ENCODE measurements at places on chromosomes 5 and 9.

DNA sequence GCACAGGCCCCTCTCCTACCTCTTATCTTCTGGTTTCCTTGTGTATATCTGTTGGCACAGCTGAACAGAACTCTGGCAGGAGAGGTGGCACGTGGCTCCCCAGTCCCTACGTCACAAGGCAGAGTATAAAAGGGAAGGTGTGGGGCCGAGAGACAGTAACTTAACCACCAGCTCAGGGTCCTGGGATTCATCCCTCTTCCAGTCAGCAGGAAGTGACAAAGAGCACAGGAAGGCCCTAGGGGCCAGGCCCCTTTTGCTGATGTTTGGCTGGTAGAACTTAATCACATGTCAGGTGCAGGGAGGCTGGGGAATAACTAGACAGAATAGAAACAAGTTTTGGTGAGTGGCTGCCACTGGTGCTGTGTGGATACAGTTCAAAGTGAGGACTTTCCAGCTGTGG, 4.5 kb upstream of the ICE1 start:
- DNase-seq: no peak

DNA sequence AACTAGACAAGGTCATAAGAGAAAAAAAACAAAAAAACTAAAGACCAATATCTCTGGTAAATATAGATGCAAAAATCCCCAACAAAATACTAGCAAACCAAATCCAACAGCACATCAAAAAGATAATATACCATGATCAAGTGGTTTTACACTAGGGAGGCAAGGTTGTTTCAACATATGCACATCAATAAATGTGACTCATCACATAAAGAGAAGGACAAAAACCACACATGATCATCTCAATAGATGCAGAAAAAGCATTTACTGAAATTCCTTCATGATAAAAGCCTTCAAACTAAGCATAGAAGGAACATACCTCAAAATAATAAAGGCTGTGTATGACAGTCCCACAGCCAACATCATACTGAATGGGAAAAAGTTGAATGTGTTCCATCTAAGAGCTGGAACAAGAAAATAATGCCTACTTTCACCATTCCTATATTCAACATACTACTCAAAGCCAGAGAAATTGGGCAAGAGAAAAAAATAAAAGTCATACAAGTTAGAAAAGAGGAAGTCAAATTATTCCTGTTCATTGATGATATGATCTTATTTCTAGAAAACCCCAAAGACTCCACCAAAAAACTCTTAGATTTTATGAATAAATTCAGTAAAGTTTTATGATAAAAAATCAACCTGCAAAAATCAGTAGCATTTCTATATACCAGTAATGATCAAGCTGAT, 72.2 kb upstream of the FAM169A start:
- DNase-seq: no peak

- DNase-seq: no peak
These were observed 242.0 kb downstream of the AUH start for GRCh38 chr9:91119679-91120078.

DNA sequence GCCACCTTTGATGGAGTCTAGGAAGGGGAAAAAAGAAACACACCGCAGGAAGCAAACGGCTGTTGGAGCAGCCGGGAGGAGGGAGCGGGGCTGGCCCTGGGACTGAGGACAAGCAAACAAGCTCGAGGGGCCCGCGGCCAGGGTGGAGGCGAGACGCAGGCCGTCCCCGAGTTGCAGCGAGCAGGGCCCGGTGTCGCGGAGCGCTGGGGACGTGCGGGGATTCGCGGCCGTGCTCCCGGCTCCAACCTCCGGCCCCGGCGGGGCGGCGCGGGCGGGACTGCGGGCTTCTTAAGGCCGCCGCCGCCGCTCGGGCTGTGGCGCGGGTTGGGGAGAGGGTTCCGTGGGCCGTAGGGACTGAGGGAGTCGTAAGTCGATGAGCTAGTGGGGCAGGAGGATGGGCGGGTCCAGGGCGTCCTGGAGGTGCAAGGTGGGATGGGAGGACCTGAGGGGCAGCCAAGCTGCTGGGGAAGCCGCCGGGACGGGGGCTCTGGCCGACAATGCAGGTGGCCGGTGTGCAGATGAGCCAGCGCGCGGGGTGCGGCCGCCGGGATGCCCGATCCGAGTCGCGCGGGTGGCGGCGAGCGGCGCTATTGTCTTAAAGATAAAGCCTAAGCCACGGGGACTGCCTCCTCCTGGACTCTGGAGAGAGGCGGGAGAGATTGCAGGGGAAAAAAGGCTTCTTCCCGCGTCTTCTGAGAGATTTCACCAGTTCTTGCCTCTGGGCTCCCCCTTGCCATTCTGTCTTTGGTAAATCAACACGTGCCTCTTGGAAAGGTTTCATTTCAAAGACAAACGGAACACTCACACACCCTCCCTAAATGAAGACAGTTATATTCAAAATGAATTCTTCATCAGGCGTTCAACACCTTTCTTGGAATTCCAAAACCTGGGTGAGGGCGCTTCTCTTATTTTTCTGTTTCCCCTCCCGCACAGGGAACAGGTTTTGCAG, 1.6 kb upstream of the HAPLN1 start:
- no peak for DNase-seq

DNA sequence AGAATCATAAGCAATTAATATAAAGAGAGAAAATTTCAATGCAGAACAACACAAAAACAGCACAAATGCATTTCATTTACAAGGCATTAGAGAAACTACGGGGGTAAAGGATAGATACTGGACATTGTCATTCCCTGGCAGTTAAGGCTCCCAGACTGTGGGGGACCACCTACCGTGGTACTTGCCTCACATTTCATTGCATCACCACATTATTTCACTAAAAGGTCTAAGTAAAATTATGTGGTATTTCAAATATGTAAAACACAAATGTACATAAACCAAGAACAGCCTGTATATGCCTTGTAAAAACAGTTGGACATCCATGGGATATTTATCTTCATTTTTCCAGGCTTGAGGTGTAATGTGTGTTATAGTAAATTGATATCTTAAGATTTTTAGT, 571.2 kb upstream of the ZNF462 start:
- DNase-seq: no peak

DNA sequence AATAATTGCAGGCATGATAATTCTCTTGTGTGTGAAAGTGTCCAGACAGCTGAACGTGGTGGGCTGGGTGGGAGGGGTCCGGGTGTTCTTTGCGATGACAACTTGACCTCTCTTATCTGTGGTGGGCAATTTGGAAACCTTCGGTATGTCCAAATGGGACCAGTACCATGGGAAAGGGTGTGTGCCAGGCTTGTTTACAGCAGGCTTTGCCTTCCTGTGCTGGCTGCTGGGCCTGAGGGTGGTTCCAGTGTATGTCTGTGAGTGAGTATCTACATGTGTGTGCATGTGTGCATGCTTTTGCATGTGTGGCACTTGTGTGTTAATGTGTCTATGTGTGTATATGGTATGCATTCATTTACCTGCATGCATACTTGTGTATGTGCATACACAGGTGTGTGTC, 166.4 kb downstream of the GADD45G start:
- no peak for DNase-seq

DNA sequence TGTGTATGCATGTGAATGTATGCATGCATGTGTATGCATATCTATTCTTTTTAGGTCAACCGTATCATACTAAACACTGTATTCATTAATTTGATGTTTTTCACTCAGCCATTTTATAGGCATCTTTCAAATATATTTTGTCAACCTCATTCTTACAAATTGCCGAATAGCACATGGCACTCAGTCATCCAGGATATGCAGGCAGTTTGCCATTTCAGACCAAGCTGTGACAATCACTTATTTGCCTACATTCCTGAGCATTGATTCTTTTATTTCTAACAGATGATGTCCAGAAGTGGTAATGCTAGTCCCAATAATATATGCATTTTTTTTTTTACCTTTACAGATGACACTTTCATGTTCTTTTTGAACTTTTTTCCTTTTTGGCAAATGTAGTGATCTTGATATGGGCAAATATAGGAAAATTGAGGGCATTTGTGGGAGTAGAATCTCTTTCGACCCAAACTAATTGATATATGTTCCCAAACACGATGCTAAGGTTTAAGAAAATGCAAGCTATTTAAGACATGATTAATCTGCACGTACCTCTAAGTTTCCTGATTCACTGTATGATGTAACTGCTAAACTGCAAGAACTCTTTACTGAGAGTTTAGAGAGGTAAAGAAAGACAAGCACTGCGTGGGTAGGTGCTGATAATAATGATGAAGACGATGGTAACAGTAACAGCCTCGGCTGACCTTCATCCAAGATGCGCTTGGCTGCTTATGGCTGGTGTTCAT, 153.9 kb upstream of the DAP start:
- DNase-seq: no peak

DNA sequence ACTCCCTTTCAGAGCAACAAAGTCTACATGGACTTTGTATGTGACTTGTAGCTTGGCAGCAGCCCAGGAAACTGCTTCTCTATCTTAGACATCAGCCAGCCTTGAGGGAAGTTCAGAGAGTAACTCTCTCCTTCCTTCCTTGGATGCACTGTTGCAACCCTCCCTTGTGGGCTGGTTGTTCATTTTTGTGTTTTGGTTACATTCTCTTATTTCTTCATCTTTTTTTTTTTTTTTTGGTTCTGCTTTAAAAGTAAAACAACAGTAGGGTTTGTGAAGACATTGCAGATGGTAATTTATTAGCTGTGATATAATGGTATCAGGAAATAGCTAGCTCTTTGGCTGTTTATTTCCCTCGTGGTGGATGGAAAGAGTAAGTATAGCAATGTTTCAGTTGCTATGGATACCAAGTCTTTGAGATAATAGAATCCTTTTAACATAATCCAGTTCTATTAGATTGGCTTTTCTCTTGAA, 97.9 kb upstream of the MAMDC2 start:
- no peak for DNase-seq

- peak; percentile 6 for DNase-seq
These were observed 16.0 kb downstream of the SLC36A1 start for GRCh38 chr5:151463137-151464029.

DNA sequence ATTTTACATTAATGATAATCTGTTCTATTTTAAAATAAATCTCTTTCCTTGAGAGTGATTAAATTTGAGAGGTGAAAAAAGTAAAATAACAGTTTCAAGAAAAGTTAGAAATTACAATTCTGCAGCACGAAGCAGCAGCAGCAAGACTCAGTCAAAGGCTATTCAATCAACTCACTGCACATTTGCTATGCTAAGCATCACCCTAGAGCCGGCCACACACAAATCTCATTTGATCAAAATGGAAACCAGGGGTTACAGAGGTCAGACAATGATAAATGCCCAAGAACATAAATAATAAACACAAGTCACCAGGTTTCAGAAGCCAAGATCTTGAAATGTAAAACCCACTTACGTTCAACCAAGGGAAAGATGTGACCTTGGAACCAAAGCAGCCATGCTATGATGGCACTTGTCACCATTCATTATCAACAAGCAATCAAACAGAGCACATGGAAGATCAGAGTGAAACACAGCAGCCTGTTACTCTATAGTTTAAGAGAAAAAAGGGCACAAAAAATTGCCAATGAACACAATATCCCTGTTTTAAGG, 136.0 kb downstream of the EPB41L4A start:
- DNase-seq: no peak

- no peak for DNase-seq
These were observed 18.6 kb upstream of the CFAP95 start for GRCh38 chr9:69801989-69802388.

GRCh38 chr9:98235126-98235525, 20.3 kb downstream of the TBC1D2 start:
- no peak for DNase-seq

GRCh38 chr5:169648725-169649310, 11.7 kb downstream of the DOCK2 start:
- DNase-seq: no peak

Data from CD4-positive, alpha-beta T cell treated with Interleukin-17A for 4 hours (primary cell).